Left lung (tissue), 14 donors: ENCODE measurements at places on chromosomes 5 and 9. TPM values are rescaled to one million over a fixed set of nuclear protein-coding genes. Genes with fewer than 3 reads are reported as not detected.

GRCh38 chr9:86035827-86036440, 63.4 kb downstream of the GOLM1 start:
- DNase-seq, result no peak

DNA sequence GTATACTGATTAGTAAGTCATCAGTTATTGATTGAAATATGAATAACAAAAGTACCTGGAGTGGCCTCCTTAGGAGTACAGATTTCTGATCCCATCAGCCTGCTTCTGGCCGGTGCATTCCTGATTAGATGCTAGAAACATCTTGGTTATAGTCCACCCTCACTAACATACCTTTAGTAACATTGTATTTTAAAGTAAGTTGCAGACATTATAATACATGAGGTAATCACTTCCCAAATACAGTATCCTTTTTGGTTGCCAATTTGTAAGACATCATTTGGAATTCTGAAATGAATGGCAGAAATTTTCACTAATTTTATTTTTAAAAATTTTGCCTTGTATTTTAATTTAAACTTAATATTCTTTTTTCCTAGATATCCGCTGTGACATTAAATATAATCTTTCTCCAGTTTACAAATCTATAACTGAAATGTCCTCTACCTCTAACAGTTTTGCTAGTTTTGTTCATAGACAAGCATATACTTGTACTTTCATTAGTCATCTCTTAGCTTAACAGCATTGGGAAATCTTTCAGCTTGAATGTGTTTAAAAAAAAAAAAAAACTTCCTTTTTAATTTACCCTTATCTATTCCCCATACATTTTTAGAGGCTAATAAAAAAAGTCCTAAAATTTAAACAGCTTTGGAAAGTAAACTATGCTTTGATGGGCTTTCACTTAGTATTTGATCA, 178.9 kb downstream of the XRCC4 start:
- DNase-seq, result no peak

DNA sequence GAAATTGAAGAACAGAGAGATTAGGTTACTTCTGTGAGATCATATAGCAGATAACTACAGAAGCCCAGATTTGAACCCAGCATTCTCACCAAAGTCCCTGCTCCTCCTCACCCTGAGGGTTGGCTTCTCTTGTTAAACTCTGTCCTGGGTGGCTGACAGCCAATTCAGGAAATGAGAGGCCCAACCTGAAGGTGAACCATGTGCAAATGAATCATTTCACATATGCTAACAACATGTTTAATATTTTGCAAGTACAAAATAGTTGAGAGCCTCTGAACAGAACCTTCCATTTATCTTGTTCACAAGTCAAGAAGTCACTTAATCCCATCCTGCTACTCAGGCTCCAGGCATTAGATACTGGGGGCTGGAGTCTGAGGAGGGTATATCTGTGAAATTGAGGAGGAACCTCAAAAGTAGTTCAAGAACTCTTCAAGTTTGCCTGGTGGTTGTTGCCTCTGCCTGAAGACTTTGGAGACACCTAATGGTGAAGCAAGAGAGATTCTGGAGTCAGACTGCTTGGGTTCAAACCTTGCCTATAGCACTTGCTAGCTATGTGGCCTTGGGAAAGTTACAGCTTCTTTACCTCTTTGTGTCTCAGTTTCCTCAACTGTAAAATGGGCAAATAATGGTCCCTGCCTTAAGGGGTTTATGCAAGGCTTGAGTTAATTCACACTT, 564.0 kb downstream of the PSAT1 start:
- no peak for DNase-seq

DNA sequence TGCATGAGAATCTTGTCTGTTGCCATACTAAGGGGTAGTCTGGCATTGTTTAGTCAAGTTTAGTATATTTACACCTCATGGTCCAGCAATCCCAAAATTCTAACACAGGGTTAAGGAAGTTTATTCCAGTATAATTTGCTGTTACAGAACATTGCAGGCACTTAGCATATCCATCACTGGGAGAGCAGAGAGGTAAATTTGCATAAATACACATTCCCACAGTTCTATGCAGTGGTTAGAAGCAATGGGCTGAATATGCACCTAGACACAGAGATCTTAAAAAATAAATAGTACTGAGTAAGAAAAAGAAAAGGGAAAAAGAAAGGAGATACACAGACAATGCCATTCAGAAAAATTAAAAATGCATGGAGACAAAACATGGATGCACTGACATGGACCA, 692.3 kb upstream of the MEF2C start:
- DNase-seq, result no peak

DNA sequence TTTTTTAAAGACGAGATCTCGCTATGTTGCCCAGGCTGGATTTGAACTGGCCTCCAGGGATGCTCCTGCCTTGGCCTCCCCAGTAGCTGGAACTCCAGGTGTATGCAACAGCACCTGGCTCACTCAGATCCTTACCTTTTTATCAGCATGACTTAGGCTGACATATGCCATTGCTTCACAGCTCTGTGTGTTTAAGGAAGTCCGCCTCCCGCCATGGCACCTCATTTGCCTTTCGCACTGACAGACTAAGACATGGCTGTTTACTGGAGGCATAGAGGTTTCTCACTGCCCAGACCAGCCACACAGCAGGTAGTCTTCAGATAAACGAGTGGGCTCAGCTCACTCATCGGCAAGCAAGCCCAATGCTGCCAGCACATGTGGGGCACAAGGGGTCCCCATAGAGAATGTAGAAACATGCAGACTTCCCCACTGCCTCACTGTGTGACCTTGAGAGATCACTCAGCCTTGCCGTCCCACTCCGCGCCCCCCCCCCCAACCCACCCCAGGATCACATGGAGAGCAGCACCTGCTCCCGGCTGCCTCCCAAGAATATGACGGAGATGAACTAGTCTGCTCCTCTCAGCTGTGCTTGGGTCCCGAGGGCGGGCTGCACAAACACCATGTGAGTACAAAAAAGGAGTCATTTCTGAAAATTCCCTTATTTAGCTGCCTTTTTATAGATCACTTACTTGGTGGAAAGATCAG, 62.8 kb downstream of the DCP2 start:
- DNase-seq, result no peak

DNA sequence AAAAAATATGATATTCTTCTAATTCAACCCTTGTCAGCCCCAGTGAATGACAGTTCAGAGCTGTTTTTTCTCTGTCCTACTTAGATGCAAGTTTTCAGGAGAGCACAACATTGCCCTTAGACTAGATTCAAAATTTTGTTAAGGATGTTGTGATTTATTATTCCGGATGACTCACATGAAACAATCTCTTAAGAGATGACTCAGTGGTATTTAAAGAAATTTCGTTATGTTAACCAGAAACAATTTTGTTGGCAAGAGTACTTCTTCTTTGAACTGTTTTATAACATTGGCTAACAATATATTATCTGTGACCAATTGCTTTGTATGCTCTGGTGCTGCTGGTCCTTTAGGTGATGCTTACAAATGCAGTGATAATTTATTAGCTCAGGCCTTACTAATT, 132.0 kb downstream of the IZUMO3 start:
- no peak for DNase-seq

DNA sequence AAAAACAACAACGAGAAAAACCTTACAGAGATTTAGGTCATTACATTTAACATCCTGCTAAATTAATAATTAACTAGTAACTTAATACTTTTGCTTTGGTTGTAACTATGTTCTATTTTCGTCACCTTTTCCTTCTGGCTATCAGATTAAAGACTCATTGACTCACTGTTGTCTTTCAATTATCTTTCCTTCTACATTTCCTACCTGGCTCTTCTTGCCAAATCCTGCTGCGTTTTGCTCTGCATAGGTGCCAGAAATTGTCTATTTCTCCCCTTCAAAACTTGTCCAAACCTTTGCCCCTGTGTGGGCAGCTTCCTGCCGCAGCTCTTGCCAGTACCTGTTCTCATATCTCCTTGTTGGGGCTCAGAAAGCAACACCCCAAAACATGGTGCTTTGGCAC, 235.5 kb upstream of the ZNF608 start:
- no peak for DNase-seq

DNA sequence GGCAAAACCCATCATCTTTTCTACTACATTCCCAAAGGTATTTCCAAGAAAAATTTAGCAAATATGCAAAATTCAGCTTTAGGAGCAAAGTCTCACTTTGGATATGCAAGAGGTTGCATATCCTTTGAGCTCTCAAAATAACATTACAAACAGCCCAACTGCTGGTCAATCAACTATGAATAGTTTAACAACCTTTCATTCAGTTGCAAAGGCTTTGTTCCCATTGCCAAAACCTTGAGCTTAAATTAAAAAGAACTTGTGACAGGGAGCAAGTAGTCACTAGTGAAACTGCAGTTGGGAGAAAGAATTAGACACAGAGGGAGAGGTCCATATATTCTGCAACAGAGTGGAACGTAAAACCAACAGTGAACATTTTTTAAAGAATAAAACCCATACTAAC, 8.8 kb downstream of the ZNF608 start:
- DNase-seq, result no peak

DNA sequence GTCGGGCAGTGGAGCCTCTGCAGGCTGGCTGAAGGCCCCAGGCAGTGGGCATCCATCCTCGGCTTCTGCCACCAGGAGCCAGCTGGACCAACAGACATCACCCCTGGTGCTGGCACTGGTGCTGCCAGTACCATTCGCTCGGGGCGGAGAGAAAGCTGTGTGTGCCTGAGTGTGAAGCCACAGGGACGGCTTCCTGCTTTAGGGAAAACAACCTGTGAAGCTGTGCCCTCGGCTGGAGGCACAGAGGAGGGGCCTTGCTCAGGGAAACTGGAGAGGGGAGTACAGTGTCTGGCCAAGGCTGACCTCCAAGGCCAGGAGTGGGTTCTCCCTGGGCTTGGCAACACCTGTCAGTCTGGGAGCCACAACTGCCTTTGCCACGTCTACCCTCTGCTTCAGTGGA, 38.3 kb downstream of the NEK6 start:
- no peak for DNase-seq

DNA sequence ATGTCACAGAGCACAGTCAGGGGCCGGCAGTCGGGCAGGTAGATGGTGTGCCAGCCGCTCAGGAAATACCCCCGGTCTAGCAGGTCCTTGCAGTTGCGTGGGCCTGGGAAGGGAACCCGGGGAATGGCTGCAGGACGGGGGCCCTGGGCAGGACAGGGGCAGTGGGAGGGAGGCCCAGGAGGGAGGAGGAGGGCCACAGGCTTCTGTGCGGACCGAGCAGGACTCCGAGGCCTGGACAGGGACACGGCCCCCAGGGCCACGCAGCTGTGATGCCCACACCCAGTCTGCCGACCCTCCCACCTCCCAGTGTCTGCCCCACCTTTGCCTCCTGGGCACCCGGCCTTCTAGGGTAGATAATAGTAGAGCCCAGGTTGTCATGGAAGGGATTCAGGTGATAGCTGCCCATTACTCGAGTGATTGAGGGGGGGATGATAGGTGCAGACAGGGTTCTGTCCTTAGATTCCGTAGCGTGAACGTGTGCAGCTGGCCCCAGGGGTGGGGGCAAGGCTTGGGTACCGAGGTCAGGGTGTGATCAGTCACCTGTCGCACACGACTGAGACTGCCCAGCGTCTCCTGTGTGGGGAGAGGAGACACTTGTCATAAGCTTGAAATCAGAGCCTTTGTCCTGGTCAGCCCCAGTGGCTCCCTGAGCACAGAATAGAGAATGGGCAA, 4.5 kb downstream of the FCN1 start:
- DNase-seq, result no peak

GRCh38 chr5:147437161-147437596, 72.7 kb downstream of the DPYSL3 start:
- DNase-seq, result no peak

The ADGRD2 gene
- 0.22 TPM for polyA plus RNA-seq

The MEGF10 gene
- polyA plus RNA-seq, result 0.61 TPM

The SNX30 gene
- polyA plus RNA-seq, result 27.0 TPM

The ZFP62 gene
- polyA plus RNA-seq, result 64.3 TPM

The MARCOL gene
- polyA plus RNA-seq, result not detected

The CDC25C gene
- 6.2 TPM for polyA plus RNA-seq

The SLC34A1 gene
- polyA plus RNA-seq, result 0.36 TPM

The IFNK gene
- polyA plus RNA-seq, result not detected
